ENCODE measurements at places on chromosomes 5 and 9.

DNA sequence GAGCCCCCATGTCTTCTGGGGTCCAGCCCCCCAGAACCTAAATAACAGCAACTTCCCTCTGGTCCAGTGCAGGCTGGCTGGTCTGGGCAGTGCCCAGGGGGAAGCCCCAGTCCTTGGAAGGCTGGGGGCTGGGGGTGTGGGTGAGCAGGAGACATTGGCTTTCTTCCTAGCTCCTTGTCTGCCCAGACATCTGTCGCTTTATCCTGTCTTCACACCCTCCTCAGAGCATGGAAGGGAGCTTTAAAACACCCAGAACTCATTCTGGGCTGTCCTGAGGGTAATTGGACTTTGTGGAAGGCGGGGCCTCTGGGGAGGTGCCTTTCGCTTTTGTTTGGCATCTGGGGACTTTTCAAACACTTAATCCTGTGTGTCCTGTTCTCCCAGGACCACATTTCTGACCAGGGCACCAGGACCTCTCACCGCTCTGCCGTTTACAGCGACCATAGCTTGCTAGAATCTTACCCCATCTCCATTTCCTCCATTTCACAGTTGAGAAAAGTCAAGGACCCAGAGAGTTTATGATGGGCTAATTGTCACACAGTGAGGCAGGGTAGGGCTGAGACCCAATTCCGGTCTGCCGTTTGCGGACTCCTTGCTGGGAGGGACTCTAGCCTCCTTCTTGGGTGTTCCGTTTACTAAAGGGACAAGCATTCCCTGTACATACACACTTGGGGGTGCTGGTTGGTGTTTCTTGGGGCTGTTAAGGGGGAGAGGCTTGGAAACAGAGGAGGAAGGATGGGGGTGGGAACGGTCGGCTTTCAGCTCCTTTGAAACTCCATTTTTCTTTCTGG is 1.1 kb downstream of the GSN start:
- no peak for DNase-seq

- DNase-seq: no peak
Measured at GRCh38 chr5:73213566-73213998, 40.6 kb downstream of the TMEM174 start.

DNA sequence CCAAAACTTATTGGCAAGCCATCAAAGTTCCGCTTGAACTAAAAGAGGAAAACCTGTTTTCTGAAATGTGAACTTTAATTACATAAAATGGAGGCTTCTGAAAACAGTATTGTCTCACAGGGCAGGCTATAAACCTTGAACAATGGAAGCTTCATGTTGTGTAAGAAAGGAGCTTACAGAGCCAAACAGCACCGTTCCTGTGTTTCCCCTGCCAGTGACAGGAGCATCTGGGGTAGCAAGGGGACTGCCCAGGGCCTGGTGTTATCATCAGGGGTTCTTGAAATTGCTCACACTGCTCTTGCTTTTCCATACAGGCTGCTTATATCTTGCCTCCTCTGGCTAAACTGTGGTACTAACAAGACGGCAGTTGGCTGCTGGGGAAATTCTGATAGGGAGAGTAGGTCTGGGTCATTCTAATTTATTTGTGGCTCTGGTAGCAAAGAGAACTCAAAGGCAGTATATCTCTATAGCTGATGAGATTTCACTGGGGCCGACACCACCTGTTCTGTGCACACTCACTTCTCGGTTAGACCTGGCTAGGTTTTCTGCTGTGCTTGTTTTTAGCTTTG is 40.4 kb downstream of the BASP1 start:
- no peak for DNase-seq

- DNase-seq: no peak
Measured at GRCh38 chr9:120662513-120662912, 51.8 kb downstream of the MEGF9 start.
